Right renal cortex interstitium (tissue), 3 donors: ENCODE measurements at places on chromosomes 4 and X.

GRCh38 chr4:55175779-55176231, 50.4 kb upstream of the KDR start:
- no peak for DNase-seq

GRCh38 chrX:134396174-134396573, 63.8 kb upstream of the HPRT1 start:
- no peak for DNase-seq

DNA sequence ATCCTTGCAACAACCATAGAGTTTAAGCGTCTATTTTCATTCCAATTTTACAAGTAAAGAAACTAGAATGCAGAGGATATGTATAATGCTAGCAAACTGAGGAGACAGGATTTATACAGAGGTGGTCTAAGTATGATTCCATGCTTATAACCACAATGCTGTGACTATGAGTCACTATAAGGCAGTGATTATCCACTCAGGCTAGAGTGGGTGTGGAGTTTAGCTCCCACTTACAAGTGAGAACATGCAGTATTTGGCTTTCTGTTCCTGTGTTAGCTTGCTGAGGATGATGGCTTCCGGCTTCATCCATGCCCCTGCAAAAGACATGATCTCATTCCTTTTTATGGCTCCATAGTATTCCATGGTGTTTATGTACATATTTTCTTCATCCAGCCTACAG, 41.6 kb upstream of the EDA2R start:
- no peak for DNase-seq

- no peak for DNase-seq
Measured at GRCh38 chr4:144209491-144209890, 69.0 kb upstream of the GYPA start.
